ENCODE measurements at places on chromosomes 5 and 9.
A peak's percentile ranks its signal among the peaks of the same experiment; 100 is the strongest.

DNA sequence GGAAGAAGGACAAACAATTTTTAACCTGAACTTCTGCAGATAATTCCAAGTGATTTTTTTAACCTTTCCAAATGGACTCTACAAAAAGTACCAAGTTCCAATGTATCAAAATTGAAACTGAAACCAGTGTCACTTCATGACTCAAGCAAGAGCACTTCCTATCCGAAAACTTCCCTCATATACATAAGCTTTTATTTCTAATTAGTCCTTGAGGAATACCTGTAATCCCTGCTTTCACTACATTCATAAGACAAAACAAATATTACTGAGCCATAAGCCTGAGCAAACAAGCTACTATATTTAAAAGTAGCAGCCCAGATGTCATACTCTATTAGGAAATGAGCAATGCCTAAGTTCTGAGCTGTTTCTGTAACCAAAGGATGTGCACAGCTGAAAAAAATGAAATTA lies 224.4 kb downstream of the EBF1 start:
- DNase-seq = peak; percentile 38

GRCh38 chr5:123806644-123807043 lies 294.7 kb downstream of the CSNK1G3 start:
- no peak for DNase-seq

DNA sequence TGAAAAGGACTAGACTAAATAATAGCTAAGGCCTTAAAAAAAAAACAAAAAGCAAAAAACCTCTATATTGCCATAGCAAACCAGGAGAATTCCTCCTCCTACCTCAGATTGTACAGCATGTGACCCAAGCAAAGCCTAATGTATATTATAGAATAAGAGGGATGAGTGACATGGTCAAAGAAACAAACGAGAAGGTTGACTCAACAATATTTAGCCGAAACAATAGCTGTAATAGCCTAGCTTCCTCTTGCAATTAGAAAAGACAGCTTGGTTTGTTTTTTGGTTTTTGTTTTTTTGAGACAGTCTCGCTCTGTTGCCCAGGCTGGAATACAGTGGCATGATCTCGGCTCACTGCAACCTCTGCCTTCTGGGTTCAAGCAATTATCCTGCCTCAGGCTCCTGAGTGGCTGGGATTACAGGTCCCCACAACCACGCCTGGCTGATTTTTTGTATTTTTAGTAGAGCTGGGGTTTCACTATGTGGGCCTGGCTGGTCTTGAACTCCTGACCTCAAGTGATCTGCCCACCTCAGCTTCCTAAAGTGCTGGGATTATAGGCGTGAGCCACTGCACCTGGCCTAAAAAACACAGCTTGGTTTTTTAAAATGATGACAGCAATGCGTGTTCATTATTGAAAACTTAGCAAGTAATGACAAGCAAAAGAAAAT lies 5.6 kb downstream of the NLN start:
- no peak for DNase-seq

GRCh38 chr9:17339156-17339555 lies 204.3 kb downstream of the CNTLN start:
- no peak for DNase-seq

GRCh38 chr9:82091100-82091499 lies 102.5 kb downstream of the SPATA31D1 start:
- DNase-seq = no peak

- no peak for DNase-seq
Observed at GRCh38 chr5:108122702-108123101, 259.2 kb downstream of the FBXL17 start.

GRCh38 chr5:131996210-131997025 lies 15.0 kb downstream of the ACSL6 start:
- no peak for DNase-seq

GRCh38 chr5:99314721-99315120 lies 385.9 kb upstream of the CHD1 start:
- DNase-seq = no peak

GRCh38 chr5:124546643-124547042 lies 199.8 kb downstream of the ZNF608 start:
- peak; percentile 42 for DNase-seq

DNA sequence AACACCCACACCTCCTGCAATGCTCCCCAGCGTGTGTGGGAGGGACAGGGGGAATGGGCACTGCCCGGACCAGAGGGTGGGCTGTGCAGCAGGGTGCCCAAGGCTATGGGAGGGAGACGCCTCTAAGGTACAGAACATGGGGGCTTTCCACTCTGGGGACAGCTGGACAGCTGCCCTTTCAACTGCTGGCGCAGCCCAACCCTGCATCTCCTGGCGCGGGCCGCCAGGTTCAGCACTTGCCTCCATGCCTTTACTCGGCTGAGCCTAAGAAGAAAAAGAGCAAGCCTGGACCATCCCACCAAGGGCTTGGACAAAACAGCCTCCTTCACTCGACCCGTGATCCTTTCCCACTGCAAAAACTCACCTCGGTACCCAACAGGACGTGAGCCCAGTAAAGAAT lies 15.0 kb downstream of the AK8 start:
- no peak for DNase-seq

DNA sequence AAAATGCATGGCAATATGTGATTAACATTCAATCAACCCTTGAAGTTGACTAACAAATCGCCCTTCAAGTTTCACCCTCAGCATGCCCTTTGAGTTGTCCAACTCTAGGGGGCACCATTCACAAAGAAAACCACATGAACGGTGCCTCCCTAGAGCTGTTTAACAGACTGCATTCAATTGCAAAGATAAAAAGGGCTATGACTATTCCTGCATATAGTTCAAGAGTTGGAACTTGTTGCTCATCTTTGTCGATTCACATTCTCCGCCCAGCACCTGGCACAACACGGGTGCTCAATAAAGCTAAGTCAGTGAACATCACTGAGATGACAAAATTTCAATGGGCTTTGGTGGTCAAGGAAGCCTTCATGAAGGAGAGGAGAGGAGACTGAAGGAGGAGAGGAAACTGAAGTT lies 69.6 kb upstream of the SLC30A5 start:
- DNase-seq = peak; percentile 39

DNA sequence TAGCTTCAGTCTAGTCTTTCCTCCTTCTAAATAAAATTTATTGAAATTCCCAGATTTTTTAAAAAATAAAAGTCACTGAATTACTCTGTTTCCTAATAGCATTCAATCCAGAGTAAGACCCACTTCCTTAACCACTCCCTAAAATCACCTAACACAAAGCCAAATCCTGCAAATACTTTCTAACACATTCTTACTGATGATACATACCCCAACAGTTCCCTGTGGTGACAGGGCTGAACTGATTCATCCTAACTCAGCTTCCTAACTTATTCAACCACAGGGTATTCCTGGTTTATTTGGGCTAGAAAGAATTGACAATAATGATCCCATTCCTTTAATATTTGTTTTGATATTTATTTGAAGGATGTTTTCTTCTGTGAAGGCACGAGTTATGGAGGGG lies 40.7 kb upstream of the ZNF300 start:
- DNase-seq = peak; percentile 57

GRCh38 chr5:10556289-10556807 lies 7.5 kb upstream of the ANKRD33B start:
- peak; percentile 56 for DNase-seq

DNA sequence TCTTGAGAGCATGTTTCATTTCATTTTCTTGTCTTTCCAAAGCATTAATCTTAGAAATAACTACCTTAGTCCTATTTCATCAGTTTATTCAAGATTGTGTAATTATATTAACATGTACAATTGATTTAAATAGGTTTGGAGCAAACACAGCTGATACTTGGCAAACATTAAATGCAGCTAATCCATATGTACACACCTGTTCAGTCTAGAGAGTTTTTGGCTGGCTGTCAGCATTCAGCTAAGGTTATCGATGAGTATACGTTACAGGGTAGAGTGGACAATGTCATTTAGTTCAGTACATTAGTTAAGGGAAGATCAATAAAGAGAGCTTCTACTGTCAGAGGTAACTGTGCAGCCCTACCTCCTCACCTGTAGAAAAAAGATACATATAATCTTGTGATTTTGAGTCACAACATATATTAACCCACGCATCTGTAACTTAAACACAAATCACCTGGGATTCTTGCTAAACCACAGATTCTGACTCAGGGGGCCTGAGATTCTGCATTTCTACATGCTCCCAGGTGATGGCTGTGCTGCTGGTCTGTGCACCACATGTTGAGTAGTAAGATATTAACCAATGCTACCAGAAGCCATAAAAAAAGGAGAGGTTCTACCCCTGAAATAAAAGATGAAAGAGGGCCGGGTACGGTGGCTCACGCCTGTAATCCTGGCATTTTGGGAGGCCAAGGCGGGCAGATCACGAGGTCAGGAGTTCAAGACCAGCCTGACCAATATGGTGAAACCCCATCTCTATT lies 34.1 kb upstream of the PCA3 start:
- DNase-seq = no peak

GRCh38 chr5:98794414-98795080 lies 21.1 kb downstream of the RGMB start:
- DNase-seq = no peak

- DNase-seq = peak; percentile 47
Observed at GRCh38 chr9:137077010-137077747, at the start of gene UAP1L1. UAP1L1 (plus strand) TSS chr9:137077517; CDS start chr9:137077533, 16 bp downstream.

GRCh38 chr9:101792475-101792874 lies 54.0 kb upstream of the GRIN3A start:
- DNase-seq = no peak

- no peak for DNase-seq
Observed at GRCh38 chr5:58452566-58453258, 7.2 kb downstream of the PLK2 start.

DNA sequence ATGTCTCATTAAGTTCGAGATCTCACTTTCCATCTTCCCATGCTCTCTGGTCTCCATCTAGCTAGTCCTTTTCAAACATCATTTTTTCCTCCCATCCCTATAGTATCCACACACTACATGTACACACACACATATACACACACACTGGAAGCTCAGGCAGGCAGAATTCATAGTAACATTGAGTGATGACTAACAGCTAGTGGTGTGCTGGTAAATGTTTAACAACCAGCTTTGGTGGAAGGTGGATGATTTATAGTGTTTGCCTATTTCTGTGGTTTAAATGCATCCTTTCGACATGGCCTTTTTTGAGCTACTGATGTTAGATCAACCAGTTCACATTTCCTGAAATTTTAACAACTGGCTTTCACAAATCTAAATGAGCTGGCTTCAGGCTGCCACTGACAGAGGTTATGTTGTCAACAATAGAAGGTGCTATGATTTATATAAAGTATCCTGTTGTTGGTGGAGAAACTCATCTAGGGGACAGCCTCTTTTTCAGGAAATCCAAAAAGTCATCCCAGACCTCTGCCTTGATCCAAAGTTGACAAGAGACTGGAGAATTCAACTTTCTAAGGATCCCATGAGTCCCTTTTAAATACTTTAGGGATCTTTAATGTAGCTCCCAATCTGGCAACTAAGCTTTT lies 117.8 kb downstream of the CCDC192 start:
- DNase-seq = peak; percentile 93

GRCh38 chr9:26673261-26673660 lies 219.3 kb downstream of the CAAP1 start:
- DNase-seq = no peak

DNA sequence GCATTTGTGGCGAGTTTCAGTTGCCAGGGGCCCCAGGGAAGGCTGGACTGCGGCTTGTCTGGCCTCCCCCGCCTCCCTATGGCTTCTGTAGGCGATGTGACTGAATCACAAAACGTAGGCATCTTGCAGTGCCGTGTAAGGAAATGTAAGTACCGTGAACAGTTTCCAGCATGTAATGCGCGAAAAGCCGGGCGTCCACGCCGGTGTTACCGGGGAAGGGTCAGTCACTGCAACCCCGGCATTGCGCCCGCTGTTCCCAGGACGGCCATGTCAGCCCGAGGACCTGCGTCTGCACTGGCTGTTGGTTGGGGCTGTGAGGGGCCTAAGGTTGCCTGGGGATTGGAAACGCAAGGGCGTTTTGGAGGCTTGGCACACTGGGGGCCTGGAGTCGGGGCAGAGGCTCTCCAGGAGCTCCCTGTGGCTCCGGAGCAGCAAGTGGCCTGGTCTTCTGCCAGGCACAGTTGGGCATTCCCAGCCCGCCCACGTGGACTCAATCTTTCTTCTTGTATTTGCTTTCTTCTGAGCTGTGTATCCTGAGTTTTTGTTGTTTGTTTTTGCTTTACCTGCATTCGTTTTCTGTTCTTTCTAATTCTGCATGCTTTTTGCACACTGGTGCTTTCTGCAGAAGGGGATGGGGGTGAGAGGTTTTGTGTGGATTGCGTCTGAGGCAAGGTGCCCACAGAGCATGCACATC lies 36.9 kb upstream of the PLEKHG4B start:
- DNase-seq = no peak

DNA sequence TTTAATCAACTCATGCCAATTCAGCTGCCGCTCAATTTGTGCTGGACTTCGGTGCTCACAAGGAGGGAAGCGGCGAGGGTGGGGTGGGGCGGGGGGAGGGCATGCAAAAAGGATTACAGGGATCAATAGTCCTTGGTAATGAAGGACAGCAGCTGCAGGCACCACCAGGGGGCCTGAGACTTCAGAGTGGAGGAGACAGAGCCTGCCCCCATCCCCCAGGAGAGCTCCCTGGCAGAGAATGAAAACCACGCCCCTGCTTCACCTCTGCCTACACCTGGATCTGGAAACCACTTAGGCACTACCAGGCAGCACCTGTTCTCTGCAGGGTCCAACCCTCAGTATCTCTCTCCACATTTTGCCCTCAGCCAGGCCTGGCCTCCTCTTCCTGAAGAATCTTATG lies 155.6 kb downstream of the TRIM32 start:
- DNase-seq = no peak

DNA sequence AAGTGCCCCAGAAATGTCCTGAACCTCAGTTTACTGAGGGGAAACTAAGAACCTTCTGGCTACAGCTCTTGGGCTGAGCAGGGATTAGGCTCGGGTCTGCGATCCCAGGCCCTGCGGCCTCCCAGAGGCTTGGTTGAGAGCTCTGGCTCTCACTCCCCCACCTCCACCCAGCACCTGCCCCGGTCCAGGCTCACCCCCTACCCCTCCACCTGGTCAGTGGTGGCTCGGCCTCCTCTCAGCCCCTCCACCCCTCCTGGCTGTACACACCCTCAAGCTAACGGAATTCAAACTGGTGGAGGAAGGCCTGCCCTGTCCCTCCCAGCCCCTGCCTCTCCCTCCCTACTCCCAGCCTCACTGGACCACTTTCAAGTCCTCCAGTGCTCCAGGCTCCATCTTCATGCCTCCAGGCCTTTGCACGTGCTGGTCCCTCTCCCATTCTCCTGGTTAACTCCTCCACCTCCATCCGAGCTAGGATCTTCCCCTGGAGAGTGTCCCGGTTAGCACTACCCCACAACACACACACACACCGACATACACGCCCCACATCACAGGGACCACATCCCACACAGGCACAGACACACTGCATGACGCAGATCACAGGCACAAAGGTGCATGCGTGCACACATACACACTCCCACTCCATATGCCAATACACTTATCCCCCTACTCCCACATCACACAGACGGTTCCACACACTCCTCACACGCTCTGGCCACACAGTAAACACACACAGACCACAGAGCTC lies 130.9 kb downstream of the C9orf50 start:
- DNase-seq = peak; percentile 49

- peak; percentile 28 for DNase-seq
Observed at GRCh38 chr5:67453111-67453905, 256.7 kb upstream of the CD180 start.
